ENCODE measurements at places on chromosomes 7 and 10. TPM values are rescaled to one million over a fixed set of nuclear protein-coding genes. Genes with fewer than 3 reads are reported as not detected.

Gene TAS2R5
- 4.2 TPM for total RNA-seq

Gene TACC2
- 28.2 TPM for total RNA-seq

DNA sequence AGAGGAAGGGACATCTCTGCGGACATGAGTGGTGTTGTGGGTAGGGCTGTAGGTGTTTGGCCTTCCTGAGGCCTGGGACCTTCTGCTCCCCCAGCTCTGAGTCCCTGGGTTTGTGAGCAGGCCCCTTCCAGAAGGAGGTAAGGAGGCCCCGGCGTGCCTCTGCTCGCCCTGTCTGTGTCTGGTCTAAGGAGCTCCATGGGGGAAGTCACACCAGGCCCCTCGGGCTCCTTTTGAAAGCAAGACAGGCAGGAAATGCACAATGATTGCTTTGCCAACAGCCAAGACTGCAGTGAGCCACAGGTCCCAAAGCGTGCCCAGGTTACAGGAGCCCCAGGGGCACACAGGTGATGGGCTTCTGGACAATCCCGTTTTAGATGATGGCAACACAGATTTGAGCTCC is 89.5 kb downstream of the FAM53B start:
- no peak for DNase-seq

Gene HTRA1
- 356 TPM for total RNA-seq

- DNase-seq = no peak
Measured at GRCh38 chr7:79272066-79272669, 181.3 kb downstream of the MAGI2 start.

- no peak for DNase-seq
Measured at GRCh38 chr10:116723428-116724281, 18.7 kb downstream of the HSPA12A start.

Gene MIOS
- total RNA-seq = 26.6 TPM

- DNase-seq = no peak
Measured at GRCh38 chr10:131804551-131805295, 96.1 kb upstream of the PPP2R2D start.

- no peak for DNase-seq
Measured at GRCh38 chr7:105656922-105657521, 75.7 kb upstream of the EFCAB10 start.

Gene TMEM213
- total RNA-seq = not detected

- DNase-seq = no peak
Measured at GRCh38 chr10:120641695-120642094, 184.7 kb downstream of the PLPP4 start.

Gene ZNF365
- total RNA-seq = 0.26 TPM

- DNase-seq = peak; percentile 47
Measured at GRCh38 chr10:3852147-3852904, 67.3 kb upstream of the KLF6 start.

DNA sequence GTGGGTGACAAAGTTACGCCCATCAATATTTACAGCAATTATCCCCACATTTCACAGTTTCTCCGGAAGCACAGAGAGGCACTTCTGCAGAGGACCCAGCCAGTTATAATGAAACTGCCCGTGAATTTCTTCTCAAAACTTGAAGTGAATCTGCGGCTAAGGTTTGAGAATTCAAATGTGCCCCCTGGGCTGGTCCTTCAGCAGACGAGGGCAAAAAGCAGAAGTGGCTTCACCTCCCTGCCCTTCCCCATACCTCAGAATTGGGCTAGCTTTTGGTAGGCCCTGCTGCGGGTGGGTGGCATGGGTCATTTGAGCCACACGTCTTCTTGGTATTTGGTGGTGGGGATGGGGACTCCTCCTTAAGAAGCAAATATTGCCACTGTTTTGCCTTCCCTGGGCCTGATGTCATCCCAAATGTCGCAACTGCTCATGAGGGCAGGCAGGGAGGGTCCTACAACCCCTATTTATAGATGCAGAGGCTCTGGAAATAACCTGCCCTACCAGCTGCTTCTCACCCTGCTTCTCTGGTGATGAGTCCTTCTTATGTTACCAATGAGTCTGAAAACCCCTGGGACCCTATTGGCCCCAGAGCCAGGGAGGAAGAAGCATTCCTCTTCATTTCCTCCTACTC is 16.6 kb upstream of the WDFY4 start:
- DNase-seq = no peak

DNA sequence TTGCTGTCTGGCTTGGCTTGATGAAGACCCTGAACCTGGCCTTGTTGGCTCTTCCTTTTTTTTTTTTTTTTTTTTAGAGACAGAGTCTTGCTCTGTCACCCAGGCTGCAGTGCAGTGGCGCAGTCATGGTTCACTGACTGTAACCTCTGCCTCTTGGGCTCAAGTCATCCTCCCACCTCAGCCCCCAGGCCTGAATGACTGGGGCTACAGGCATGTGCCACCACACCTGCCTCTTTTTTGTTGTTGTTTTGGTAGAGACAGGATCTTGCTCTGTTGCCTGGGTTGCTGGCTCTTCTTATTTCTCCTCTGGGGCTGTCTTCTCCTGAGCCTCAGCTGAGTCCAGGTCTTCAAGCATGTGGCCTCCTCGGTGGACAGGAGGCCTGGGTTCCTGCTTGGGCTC is 44.7 kb downstream of the PRF1 start:
- no peak for DNase-seq
